ENCODE measurements at places on chromosomes 5 and 9.

DNA sequence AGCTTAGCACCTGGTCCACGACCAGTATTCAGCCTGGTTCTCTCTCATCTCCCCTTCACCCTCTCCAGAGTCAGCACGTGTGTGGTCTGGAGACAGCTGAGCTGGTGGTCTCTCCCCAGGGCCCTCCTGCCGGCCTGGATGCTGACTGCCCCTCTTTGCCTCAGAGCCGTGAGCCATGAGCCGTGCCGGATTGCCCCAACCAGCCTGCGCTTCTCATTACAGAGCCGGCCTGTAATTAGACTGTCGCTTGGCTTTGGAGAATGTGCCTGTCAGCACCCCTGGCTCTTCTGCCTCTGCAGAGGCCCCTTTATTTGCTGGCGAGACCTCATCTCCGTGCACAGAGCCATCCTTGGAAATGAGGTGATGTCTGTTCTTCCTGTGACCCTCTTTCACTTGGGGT, 118.7 kb upstream of the BOD1 start:
- DNase-seq, result no peak

DNA sequence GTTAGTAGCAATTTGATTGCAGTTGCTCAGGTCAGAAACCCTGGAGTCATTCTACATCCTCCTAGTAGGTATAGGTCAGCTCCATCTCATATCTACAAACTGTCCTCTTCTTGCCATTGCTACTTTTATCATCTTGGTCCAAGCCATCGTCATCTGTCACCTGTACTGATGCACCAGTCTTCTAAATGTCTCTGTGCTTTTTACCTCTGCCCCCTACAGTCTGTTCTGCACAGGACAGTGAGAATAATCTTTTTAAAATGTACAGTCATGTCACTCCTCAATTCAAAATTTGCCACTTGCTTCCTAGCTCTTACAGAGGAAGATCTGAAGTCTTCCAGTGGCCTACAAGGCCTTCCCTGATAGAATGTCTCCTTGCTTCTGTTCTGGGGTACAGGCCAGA, 6.8 kb downstream of the NNT start:
- no peak for DNase-seq

- DNase-seq, result peak; percentile 58
Observed at GRCh38 chr5:158463938-158464337, 605.0 kb upstream of the CLINT1 start.

DNA sequence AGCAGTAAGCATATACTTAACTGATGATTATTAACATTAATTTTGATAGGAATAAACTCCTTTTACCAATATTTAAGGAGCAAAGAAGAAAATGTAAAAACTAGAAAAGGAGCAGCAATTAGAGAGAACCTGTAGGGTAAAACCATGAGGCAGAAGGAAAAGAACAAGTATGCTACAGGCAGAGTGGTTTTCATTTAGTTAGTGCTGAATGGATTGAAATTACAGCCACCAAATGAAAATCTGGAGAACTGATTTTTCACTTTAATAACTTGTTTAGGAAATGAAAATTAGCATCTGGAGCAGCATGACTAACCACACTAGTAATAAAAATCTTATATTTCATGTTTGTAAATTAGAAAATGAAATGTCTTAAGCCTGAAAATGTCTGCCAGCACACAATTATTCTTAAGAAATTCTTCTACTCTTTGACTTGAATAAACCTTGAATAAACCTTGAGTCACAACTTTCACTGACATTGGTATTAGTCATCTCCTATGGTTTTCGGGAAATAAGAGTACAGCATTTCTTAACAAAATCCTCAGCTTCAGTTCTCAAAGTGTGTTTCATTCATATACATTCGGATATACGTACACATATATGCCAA, 1504.9 kb upstream of the C9orf72 start:
- peak; percentile 72 for DNase-seq

- peak; percentile 67 for DNase-seq
Observed at GRCh38 chr5:317086-317811, 4.3 kb upstream of the AHRR start.

- no peak for DNase-seq
Observed at GRCh38 chr9:125442452-125442851, 180.8 kb downstream of the GAPVD1 start.

DNA sequence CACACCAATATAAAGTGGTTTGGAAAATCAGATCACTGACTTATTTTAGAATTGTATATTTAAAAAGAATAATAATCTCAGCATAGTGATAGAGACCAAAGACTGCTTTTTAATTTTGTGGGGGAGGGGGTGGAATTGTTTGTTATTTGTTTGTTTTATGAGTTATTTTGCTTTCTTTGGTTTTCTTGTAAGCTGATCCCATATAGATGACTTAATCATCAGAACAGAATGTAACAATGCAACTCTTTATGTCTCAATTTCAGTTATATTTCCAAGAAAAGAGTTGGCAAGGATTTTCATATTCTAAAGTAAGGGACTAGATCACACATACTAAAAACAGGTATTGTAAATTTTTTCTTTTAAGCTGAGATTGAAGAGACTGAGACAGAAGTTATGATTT, 984.9 kb downstream of the TLE4 start:
- DNase-seq, result peak; percentile 47

DNA sequence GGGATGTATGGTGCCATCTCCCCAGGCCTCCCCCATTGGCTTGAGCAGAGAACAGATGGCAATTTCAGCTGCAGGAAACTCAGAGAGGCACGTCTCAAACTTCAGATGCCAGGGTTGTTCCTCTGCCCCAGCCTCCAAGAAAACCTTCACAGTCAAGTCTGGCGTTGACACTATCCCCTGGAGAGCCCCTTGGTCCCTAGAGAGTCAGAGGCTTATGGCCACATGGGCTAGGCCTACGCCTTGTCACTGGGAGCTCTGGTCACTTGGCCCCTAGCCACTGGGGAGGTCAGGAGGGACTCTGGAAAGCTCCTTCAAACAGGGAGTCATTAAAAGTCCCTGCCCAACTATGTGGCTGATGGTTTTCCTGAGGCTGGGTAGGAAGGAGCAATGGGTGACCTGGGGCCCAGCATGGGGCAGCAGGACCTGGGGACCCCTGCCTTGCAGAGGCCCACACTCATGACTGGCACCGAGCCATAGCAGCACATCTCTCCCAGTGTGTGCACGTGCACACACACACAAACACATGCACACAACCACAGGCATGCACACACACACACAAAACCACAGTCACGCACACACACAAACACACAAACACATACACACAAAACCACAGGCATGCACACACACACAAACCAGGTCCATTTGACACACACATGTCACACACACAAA, 144.2 kb downstream of the GADD45G start:
- no peak for DNase-seq

DNA sequence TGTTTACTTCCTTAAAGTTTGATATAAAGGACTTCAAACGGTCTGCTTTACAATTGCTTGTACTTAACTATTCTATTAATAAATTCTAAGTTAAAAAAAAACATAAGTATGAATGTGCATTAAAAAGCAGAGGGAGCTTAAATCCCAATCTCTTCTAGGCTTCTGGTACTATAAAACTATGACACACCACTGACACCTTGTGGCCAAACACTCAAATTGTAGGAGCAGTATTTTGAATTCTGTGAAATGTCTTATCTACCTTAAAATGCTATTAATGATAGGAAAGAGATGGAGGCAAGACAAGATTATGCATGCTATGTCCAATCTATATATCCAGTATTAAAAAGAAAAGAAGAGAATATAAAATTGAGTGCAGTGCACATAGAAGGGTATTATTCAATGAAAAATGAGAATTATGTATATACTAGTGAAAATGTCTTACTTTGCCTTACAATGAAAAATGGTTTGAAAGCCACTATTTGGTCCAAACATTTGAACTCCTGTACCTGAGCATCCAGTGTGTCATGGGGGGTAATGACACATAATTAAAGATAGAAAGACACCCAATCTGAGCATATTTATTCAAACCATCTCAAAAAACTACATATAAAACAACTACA, 87.6 kb downstream of the ERP44 start:
- DNase-seq, result peak; percentile 64

DNA sequence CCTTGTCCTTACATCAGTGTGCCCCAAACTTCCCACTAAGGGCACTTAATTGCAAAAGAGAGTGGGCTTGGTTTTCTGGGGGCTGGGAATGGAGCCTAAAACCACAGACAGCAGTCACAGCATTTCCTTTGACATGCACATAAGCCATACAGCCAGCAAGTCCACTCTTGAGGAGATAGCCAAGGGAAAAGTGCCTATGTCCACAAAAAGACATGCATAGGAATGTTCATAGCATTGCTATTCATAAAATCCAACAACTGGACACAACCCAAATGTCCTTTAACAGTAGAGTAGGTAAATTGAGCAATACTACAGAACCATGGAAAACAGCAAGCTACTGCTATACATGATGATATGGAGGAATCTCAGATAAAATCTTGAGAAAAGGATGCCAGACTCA, 11.7 kb upstream of the FAT2 start:
- no peak for DNase-seq

DNA sequence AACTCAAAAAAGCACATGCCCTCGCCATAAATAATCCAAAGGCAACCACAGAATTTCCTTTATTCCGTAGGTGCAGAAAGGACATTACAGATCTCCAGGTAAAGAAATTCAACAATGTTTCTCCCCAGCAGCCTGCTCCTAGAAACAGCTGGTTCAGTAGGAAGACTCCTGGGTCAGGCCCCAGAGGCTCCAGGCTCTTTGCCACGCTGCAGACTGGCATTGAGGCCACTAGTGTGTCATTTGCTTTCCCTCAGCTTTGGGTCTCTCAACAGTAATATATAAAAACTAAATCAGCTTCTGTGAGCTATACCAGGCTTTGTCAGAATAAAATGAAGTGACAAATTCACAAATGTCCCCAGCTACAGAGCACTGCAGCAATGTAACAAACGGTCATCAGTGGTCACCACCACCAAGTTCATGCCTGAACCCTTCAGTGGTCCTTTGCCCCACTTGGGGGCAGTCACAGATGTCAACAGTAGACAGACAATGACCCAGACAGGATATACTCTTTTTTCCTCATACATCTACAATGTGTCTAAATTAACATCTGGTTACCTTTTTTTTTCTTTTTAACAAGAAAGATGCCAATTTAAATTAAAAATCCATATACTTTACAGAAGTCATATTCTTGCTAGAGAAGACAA, 93.5 kb downstream of the MARCHF3 start:
- no peak for DNase-seq

GRCh38 chr5:111211341-111211740, 12.8 kb upstream of the CAMK4 start:
- DNase-seq, result no peak

DNA sequence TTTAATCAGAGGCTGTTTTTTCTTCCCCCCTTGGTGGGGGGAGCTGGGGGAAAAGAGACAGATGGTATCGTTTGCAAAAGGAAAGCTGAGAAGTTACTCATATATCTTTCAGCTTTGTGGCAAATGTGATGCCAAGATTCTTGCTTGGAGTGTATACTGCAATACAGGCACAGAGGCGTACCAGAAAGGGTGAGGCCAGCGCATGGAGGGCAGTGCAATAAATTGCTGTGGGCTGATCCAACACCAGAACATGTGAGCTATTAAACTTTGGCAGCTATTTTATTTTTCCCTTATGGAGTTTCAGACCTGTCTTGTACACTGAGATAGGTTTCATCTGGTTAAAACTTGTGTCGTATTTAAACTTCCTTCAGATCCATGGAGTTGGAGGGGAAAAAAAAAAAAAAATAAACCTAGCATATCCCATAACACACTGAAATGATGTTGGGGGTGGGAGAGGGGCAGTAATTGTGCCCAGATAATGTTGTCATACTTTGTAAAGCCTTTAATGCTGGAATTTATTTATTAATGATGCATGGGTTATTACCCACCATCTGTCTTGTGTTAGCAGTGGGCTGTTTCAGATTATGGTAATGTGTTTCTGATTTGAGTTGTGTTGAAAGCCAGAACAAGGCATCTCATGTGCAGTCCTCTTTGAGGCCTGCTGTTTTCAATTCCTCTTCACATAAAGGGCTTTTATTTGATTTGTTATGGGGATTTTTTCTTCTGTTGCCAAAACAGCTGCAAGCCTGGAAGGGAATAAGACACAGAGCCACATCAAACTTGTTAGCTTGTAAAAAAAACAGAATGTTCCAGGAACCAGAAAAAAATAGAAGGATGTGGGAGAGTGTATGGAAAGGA, 891.3 kb downstream of the TLE1 start:
- DNase-seq, result peak; percentile 21
